ENCODE measurements at places on chromosomes 4 and X. TPM values are rescaled to one million over a fixed set of nuclear protein-coding genes. Genes with fewer than 3 reads are reported as not detected.

GRCh38 chr4:108838451-108838850, 75.6 kb upstream of the ETNPPL start:
- DNase-seq = no peak

DNA sequence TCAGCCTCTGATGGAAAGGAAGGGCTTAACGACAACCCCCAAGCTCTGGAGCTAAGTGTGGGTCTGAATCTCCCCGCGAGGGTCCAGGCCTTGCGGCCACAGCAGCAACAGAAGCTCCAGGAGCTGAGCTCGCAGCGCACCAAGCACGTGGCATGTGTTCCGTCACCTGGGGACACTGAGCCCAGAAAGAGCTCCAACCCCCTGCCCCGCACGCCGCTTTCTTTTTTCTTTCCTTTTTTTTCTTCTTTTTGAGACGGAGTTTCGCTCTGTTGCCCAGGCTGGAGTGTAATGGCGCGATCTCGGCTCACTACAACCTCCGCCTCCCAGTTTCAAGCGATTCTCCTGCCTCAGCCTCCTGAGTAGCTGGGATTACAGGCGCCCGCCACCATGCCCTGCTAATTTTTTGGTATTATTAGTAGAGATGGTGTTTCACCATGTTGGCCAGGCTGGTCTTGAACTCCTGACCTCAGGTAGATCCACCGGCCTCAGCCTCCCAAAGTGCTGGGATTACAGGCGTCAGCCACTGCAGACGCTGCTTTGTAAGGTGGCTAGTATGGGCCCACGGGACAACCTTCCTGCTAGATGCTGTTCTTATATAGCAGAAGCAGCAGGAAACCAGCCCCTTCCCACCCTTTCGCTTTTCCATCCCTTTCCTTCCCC, 685 bp upstream of the TNIP2 start:
- DNase-seq = no peak

DNA sequence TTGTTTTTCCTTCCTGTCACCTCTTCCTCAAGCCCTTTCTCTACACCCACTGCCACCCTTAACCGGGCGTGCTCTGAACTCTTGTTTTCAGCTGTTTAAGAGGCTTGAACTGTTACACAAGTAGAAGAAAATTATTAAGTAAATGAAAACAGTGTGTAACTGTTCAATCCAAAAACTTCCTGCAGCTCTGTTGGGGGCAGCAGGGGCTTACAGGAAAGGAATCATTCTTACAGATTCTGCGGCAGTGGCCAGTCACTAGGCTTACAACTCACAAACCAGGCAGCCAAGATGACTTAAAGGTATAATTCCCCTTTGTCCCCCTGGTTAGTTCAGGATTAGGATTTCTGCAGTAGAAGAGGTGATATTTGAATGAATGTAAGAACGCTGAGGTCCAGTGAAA, 70.2 kb upstream of the ETNPPL start:
- DNase-seq = no peak

GRCh38 chr4:83356899-83357661, 22.4 kb upstream of the HPSE start:
- no peak for DNase-seq

DNA sequence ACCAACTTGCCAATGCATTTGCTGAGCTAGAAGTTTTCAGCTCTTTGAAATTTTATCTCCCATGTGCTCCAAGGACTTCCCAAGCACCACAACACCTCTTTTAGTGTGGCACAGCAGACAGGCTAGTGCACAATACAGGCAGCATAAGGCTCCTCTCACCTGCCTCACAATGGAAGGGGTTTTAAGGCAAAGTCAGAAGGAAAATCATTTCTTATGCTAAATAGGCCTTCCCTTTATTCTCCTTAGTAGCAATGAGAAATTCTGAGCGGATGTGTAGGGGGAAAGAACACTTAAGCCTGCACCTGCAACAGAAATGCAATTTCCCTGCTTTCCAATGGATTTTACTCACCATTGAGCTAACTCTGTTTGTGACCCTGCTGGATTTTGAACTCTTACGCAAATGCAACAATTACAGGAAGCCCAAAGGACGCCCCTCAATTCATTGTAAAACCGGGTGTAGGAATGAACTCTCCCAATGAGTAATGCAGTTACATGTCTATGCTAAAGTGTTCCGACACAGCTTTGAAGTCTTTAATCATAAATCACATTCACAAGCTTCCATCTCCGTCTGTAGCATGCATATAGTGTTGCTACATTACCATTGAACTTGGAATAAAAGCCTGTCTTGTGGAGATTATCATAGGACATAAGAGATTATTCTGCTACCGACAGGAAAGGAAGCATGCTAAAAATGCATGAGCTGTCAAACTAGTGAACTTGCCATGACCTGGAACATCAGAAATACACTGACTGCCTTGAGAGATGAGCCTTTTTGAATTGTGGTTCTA, 1084.9 kb downstream of the RPA4 start:
- DNase-seq = no peak

DNA sequence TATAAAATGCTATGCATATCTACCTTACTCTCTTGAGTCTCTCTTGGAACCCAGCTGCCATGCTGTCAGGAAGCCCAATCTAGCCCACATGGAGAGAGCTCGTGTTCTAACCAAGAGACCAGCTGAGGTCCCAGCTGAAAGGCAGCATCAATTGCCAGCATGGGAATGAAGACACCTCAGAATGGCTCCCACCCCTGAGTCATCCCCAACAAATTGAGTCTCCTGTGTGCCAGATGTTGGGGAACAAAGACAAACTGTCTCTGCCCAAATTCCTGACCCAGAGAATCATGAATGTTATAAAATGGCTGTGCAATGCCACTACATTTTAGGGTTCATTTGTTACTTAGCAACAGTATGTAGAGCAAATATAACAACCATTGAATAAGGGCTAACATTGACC, 105.2 kb upstream of the STX18 start:
- DNase-seq = no peak

DNA sequence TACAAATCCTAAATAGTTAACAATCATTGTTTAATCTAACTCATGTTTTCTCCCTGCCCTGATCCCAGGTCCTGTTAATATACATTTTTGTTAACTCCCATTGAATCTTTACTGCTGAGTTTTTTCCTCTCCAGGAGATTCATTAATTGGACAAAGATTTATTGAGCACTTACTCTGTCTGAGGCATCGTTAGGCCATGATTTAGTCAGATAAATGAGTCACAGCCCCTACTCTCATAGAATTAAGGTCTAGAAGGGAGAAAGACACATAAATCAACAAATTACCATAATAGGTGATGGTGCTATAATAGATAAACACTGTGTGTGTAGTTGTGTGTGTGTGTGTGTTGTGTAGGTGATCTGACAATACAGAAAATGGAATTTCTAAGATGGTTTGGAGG, 112.5 kb downstream of the MAPK10 start:
- no peak for DNase-seq

GRCh38 chrX:17736478-17736855, 826 bp upstream of the SCML1 start:
- no peak for DNase-seq

GRCh38 chr4:99054428-99054994, 34.1 kb downstream of the ADH5 start:
- no peak for DNase-seq

GRCh38 chrX:133580625-133581024, 165.3 kb upstream of the GPC4 start:
- DNase-seq = no peak

DNA sequence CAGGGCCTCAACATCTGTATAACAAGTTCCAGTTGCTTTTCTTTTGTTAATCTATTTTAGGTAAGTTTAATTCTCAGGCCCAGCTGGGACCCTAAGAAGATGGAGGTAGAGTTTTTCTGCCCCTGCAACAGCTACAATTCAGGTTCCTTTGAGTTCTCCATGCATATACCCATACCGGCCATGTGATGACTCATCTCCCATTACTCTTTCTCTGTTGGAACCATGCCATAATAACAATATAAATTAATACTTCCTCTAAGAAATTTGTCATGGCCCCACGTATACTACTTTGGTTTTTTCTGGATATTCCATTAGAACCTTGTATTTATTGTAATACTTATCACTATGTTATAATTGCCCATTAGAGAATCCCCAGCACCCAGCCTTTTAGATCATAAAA, 1.3 kb upstream of the INTU start:
- no peak for DNase-seq

Gene LINC00632
- 5.8 TPM for total RNA-seq

Gene MAGEA8
- total RNA-seq = not detected

Gene TEX11
- total RNA-seq = not detected
